ENCODE measurements at places on chromosomes 3 and 15. TPM values are rescaled to one million over a fixed set of nuclear protein-coding genes. Genes with fewer than 3 reads are reported as not detected.

The CHRM5 gene
- not detected for total RNA-seq

The CCR9 gene
- not detected for total RNA-seq

The SLC41A3 gene
- 36.2 TPM for total RNA-seq

The TMEM207 gene
- total RNA-seq, result not detected

The GREM1 gene
- 2.2 TPM for total RNA-seq

The CYB561D2 gene
- total RNA-seq, result 25.4 TPM

The TEX9 gene
- total RNA-seq, result 4.1 TPM

The NRROS gene
- total RNA-seq, result 3.3 TPM

The CCR8 gene
- total RNA-seq, result not detected

The AQP9 gene
- 4.8 TPM for total RNA-seq

The SENP2 gene
- total RNA-seq, result 18.4 TPM

The GOLGA6D gene
- not detected for total RNA-seq

The KLHL40 gene
- total RNA-seq, result not detected

The NSUN3 gene
- 15.4 TPM for total RNA-seq

The MYLK gene
- total RNA-seq, result 6.8 TPM

The GTF2E1 gene
- total RNA-seq, result 10.3 TPM

The POTEB2 gene
- total RNA-seq, result not detected

The RFX7 gene
- total RNA-seq, result 6.3 TPM

The SERPINI1 gene
- 0.78 TPM for total RNA-seq

The BTLA gene
- total RNA-seq, result not detected

The TMEM158 gene
- total RNA-seq, result 26.8 TPM

The GABRR3 gene
- not detected for total RNA-seq

The SLC15A2 gene
- total RNA-seq, result not detected

The LYZL4 gene
- total RNA-seq, result not detected

The THRB gene
- 5.9 TPM for total RNA-seq

The EFHB gene
- total RNA-seq, result 1.4 TPM

The CDCP1 gene
- 27.4 TPM for total RNA-seq

The ATP13A4 gene
- total RNA-seq, result under 0.01 TPM

The GXYLT2 gene
- 32.6 TPM for total RNA-seq

The LRTM1 gene
- not detected for total RNA-seq

The KLHL25 gene
- total RNA-seq, result 2.2 TPM

The CRYGS gene
- total RNA-seq, result 2.3 TPM

The MRPS25 gene
- total RNA-seq, result 18.0 TPM

The TUSC7 gene
- total RNA-seq, result not detected

The NOX5 gene
- total RNA-seq, result 0.37 TPM
